ENCODE measurements at places on chromosomes 2 and 18. TPM values are rescaled to one million over a fixed set of nuclear protein-coding genes. Genes with fewer than 3 reads are reported as not detected.

- no peak for DNase-seq
Measured at GRCh38 chr2:137194111-137194510, 428.8 kb downstream of the THSD7B start.

Gene RAB6C
- total RNA-seq, result not detected

- peak; percentile 78 for DNase-seq
Measured at GRCh38 chr2:29114946-29115609, at the start of gene CLIP4. TSS of gene CLIP4 (plus strand) at chr2:29115415. CDS start at chr2:29121389, 5,974 bp downstream.

GRCh38 chr2:121099329-121100290 is 185.4 kb downstream of the TFCP2L1 start:
- peak; percentile 64 for DNase-seq

DNA sequence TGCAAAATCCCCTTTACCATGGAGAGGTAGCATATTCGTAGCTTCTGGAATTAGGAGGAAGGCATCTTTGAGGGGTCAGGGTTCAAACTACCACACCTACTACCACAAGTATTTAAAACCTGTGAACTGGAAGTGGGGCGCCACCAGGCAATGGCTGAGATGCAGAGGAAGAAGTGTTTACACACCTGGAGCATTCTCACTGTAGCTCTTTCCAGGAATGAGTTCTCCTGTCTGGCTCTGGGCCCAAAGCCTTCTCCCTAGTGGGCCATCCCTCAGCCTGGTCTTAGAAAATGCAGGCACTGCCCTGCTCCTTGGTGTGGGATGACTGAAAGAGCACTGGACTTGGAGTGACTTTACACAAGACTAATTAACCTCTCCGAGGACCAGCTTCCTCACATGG is 30.7 kb upstream of the FOXI3 start:
- no peak for DNase-seq

DNA sequence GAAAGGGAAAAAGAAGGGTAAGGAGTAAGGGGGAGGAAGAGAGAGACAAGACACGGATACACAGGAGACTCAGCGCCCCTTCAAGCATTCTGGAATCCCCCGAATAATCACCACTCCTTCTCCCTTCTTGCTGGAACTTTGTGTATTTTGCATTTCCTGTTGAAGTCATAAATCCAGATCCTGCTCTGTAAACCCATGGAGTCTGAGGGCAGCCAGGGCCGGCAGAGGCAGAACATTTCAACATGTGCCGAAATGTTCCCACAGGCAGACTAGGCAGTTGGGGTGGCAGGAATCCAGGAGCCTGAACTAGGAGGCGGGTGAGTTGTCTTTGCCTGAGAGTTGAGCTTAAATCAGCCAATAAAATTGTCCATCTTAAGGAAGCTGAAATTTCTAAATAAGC is 193.1 kb downstream of the SH3RF3 start:
- DNase-seq, result peak; percentile 98

GRCh38 chr2:85892216-85892944 is 3.6 kb upstream of the ST3GAL5 start:
- no peak for DNase-seq

Gene PSMD14
- total RNA-seq, result 27.3 TPM

- DNase-seq, result no peak
Measured at GRCh38 chr2:184596819-184597411, 1.4 kb upstream of the ZNF804A start.

- no peak for DNase-seq
Measured at GRCh38 chr18:8869696-8870095, 164.3 kb downstream of the MTCL1 start.

DNA sequence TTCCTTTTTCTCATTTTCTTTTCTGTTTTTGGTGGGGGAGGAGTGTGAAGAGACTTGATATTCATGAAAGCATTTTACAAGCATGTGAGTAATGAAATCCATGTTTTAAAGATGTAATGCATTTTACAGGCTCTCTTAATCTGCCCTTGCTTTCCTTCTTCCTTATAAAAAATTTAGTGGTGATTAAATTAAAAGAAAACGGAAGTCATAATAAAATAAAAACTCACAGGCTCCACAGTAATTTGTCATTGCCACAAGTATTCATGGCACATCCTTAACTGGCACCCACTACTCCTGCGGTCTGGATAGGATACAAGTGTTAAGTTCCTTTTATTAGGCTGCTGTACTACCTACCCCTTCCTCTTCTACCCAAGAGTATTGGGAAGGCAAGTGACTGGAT is 241.2 kb downstream of the SLC4A3 start:
- no peak for DNase-seq

GRCh38 chr2:174914853-174915760 is 90.1 kb downstream of the CHN1 start:
- DNase-seq, result no peak

DNA sequence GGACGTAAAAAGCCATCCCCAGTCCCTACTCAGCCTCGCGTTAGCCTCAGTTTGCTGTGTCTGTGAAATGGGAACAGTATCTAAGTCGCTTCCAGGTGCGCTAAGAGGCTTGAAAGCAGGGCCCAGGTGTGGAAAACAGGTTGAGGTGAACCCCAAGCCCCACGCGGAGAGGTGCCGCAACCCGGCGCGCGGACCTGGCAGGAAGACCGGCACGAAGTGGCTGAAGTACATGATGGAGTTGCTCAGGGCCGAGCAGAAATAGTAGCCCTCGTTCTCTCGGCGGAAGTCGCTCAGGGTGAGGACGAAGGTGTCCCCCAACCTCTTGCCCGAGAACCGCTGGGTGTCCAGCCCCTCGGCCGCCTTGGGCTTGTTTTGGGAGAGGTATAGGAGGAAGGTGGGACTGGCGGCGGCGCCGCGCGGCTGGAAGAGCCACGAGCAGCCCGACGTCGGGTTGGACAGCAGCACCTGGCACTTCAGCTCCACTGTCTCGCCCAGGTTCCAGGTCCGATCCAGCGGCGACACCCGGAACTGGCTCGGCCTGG is 508 bp downstream of the CD8A start:
- no peak for DNase-seq

- DNase-seq, result no peak
Measured at GRCh38 chr2:150391779-150392178, 95.7 kb downstream of the RND3 start.

Gene CD8B2
- total RNA-seq, result not detected

GRCh38 chr2:86017901-86018896 is 87.5 kb downstream of the POLR1A start:
- peak; percentile 68 for DNase-seq

Gene PID1
- 67.4 TPM for total RNA-seq

- DNase-seq, result no peak
Measured at GRCh38 chr2:39996653-39997080, 217.6 kb upstream of the THUMPD2 start.

Gene SGPP2
- total RNA-seq, result 1.1 TPM

- DNase-seq, result no peak
Measured at GRCh38 chr2:141467331-141467730, 663.5 kb downstream of the LRP1B start.

Gene STK17B
- total RNA-seq, result 13.5 TPM

Gene TRPM8
- total RNA-seq, result not detected

Gene RAMP1
- 476 TPM for total RNA-seq

Gene RTP5
- total RNA-seq, result 0.16 TPM

Gene FRZB
- 14.7 TPM for total RNA-seq

DNA sequence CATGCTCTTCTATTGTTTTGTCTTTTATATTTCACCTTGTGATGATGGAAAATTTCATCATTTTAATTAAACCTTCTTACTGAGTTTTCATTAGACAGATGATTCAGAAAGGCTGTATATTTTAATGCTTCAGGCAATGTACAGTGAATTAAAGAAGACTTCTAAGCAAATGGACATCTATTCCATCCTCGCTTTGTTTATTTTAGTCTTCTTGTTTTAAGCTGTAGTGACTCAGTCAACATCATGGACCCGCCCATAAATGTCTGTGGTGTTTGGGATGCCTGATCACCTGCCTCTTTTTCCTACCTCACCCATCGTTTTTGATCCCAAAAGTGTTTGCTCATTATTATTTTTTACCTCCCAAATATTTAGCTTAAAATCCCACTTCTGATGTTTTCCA is 43.1 kb downstream of the KYNU start:
- DNase-seq, result no peak

- no peak for DNase-seq
Measured at GRCh38 chr18:36752929-36753865, 75.6 kb downstream of the TPGS2 start.

GRCh38 chr2:54685263-54685775 is 38.1 kb upstream of the EML6 start:
- DNase-seq, result no peak

DNA sequence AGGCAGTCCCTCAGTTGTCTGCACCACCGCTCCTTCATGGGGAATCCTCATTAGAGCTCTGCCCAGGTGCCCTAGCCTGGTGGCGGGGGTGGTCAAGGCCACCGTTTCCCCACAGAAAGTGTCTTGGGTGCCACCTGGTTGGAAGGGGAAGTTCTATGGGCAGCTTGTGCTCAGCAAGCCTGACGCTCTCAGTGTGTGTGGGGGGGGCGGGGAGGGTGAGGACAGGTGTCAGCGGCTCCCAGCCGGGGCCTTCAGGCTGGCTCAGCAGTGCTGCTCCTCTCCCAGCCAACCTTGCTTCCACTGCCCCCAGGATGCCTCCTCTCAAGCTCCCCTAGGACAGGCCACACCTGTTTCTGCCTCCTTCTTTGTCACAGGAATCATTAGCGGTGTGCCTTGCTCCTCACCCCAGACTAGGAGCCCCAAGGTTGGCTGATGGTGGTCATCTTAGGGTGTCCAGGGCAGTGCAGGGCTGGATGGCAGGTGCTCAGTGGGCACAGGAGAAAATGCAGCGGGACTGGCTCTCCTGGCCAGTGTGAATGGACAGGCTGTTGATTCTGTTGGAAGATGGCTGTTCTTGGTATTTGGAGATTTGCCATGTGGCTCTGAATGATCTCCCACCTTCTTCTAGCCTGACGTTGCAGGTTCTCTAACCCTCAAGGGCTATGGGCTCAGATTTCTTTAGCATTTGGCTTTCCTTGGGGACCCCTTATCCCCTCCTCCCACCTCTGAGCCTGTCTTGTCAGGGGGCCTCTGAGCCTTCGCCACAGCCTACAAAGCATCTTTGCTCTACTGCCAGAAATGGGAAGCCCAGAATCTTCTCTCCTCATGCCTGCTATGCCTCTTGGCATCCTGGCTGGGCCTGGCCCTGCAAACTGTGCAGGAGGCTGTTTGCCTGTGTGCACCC is 185.8 kb upstream of the HS6ST1 start:
- DNase-seq, result peak; percentile 52

GRCh38 chr2:236747426-236747825 is 177.8 kb downstream of the ACKR3 start:
- no peak for DNase-seq

Gene MYO5B
- total RNA-seq, result 0.82 TPM

DNA sequence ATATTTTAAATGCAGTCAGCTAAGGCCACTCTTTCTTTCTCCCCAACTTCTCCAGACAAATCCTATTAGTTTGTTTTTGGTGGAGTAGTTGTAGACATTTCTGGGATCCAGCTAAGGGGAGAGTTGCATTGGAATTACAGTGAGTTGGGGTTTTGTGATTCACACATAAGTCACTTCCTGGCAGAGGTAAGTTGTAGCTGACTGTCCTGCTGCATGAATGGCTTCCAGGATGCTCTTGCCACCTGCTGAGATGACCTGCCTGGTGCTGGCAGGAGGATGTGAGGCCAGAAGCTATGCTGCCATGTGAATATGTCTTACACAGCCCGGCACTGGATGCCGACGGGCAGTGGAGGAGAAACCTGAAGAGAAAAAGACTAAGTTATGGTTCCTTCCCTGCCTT is 243.7 kb downstream of the TDRD15 start:
- no peak for DNase-seq

- no peak for DNase-seq
Measured at GRCh38 chr2:175890636-175891242, 111.3 kb downstream of the LNPK start.

DNA sequence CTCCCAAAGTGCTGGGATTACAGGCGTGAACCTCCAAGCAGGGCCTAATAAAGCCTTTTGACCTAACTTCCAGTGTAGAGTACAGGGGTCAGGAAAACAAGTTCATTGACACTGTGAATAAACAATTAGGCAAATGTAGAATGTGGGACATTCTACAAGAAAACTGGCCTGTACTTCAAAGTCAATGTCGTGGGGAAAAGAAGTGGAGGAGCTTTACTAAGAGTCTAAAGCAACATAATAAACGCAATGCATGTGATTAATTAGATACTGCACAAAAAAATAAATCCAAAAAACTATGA is 3.6 kb upstream of the RRM2 start:
- no peak for DNase-seq

Gene PPP4R3B
- total RNA-seq, result 75.8 TPM

Gene EPHA4
- 26.9 TPM for total RNA-seq

DNA sequence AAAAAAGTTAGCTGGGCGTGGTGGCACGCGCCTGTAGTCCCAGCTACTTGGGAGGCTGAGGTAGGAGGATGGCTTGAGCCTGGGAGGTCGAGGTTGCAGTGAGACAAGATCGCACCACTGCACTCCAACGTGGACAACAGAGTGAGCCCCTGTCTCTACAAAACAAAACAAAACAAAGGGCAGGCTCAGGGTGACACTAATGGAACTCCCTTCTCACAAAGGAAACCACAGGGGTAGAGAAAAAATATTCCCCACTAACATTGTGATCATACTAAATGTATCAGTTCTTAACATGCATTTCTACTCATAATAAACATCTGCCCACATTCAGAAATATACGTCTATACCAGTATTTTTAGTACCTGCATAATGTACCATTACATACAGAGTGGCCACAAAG is 21.1 kb downstream of the STAM2 start:
- no peak for DNase-seq

DNA sequence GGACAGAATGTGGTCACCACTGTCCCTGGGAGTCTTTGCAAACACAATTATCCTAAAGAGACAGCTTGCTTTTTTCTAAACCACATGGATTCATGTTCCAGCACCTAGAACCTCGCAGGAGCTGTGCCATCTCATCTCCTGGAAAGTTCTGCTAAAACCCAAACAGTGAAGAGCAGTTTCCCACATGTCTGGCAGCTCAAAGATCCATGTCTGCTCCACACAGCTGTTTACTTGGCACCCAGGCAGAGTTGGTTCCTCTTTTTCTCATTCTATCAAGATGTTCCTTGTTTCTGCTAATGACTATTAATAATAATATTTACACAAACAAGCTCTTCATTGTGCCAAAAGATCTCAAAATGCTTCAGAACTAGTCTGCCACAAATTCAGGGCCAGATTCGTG is 30.1 kb upstream of the PID1 start:
- no peak for DNase-seq

DNA sequence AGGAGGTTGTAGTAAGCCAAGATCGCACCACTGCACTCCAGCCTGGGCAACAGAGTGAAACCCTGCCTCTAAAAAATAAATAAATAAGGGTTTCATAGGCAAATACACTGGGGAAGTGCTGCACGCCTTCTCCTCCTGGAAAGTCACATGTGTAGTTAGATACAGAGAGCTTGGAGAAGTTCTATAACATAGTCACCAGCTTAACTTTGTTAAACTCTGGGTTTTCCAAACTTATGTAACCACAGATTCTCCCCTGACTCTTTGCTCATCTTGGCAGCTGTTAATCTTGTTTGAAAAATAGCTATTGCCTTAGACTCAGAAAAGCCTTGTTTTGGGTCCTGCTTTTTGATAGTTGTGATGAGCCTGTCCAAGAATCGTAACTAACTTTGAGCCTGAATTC is 25.2 kb downstream of the KIAA2012 start:
- no peak for DNase-seq

- no peak for DNase-seq
Measured at GRCh38 chr2:157312866-157313486, 12.6 kb downstream of the ERMN start.

GRCh38 chr18:58887613-58887963 is 22.9 kb downstream of the ZNF532 start:
- DNase-seq, result peak; percentile 80

Gene ABCG5
- not detected for total RNA-seq
